RPMI8226 (cell line): ENCODE measurements at places on chromosomes 7 and 10.

DNA sequence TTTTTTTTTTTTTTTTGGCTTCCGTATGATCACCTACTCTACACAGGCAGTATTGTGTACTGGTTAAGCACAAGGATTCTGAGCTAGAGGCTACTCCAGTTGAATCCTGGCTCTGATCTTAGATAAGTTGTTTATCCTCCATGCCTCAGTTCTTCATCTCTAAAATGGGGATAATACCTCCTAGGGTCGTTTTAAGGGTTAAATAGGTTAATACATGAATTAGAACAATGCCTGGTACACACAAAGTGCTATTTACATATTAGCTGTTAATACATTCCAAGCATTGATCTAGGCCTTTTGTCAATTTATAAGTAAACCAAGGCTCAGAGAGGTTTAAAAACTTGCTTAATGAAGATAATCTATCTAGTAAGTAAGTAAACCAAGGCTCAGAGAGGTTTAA lies 59.0 kb downstream of the ST7 start:
- DNase-seq: no peak

DNA sequence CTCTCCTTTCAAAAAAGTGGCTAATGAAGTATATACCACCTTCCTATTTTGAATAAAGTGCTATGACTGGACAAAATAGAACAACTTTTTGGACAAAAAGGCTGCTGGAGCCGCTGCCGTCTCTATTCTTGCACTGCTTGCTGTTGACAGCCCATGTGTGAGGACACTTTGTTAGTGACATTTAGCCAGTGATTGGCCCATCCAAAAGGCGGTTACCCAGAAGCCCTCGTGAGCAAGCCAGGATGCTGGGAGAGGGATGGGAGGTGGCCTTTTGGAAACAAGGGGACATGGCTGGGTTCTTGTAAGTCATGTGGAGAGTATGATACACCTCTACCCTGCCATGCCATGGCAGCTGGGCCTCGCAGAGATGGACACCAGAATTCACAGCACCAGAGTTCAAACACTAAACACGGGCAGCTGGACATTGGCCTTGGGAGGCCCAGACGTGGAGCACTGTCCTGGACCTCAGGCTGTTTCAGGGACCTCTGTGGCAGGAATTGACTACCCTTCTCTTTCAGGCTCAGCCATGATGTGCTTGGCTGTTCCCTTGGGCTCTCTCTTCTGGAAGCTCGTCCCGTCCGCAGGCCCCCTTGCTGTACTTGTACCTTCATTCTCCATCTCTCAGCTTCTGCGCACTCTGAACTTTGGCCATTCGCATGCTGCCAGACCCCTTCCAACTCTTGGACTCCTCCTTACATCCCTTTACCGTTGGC lies 118.3 kb downstream of the TCF7L2 start:
- no peak for DNase-seq

GRCh38 chr10:98262571-98262970 lies 5.4 kb downstream of the LOXL4 start:
- DNase-seq: peak; percentile 42

GRCh38 chr7:120941064-120941463 lies 9.5 kb upstream of the ING3 start:
- peak; percentile 16 for DNase-seq

GRCh38 chr10:79353726-79354125 lies 6.5 kb downstream of the PPIF start:
- DNase-seq: no peak

- no peak for DNase-seq
These were observed 2.2 kb downstream of the TRRAP start for GRCh38 chr7:98880485-98880884.

DNA sequence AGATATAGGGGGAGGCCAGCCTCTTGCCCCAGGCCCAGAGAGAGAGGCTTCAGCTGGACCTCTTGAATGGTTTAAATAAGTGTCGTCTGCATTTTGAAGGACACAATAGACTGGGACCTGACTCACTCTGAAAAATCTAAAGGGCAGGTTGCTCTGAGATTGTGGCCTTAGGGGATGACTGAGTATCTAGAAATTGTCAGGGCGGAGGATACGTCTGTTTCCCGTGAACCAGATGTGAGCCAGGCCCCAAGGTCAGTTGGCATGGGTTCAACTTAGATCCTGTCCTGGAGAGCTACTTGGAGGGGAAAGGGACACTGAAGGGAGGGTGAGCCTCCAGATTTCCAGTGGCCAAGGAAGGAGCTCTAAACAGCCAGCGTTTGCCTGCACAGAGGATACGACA lies 110.2 kb downstream of the CHN2 start:
- DNase-seq: no peak

DNA sequence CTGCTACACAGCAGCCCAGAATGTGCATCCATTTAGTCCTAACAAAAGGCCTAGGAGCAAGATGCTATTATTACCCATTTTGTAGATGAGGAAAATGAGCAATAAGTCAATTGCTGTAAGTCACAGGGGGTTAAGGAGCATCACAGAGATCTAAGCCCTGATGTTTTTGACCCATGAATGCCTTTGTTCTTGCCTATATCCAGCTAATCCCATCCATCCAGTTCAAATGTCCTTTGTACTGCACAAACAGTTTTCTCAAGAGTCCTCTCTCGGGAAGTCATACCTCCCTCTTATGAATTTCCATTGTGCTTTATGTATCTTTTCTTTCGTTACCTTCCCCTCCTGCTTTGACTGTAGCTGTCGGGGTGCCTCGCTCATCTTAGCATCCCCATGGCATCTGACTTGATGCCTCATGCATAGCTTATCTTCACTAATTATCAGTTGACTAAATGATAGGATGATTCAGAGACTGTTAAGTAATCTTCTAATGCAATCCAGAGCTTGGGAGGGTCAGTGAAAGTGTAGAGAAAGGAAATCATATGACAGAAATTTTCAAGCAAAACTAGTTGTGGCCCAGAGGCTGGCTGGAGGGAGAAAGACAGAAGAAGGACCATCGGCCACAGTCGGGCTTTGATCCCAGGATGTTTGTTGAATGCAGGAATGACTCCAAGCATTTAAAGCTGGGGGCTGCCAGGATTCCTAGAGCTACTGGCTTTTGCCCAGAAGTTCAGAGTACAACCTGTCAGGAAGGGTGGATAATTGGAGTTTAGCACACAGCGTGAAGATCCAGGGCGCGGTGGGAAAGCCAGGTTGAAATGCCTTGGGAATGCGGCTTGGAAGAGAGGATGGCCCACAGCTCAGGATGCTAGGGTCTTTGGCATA lies 23.5 kb downstream of the BLVRA start:
- DNase-seq: no peak

DNA sequence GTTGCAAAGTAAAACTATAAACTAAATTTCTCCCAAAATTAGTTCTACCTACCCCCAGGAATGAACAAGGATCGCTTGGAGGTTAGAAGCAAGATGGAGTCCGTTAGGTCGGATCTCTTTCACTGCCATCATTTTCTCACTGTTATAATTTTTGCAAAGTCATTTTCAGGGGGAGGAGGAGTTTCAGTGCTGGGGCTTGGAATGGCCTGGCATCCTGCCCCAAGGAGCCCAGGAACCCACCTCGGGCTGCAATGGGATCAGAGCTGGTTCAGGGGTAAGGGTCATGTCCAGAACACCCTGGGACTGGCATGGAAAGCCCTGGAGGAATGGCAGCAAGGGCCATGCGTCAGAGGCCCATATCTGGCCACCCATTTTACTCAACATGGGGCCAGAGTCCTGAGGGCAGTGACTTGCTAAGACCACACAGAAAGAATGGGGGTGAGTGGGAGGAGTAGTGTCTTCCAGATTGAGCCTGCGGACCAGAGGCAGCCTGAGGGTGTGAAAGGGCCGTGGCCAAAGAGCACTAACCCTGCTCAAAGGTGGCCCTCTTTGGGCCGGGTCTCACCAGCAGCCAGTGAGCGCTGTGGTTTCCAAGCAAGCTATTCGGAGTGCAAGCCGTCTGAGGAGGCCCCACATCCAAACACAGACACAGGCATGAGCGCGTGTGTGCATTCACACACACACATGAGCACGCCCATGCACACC lies 31.8 kb downstream of the GPRIN2 start:
- DNase-seq: no peak

- no peak for DNase-seq
These were observed 115.9 kb downstream of the ADCY1 start for GRCh38 chr7:45689797-45690761.

DNA sequence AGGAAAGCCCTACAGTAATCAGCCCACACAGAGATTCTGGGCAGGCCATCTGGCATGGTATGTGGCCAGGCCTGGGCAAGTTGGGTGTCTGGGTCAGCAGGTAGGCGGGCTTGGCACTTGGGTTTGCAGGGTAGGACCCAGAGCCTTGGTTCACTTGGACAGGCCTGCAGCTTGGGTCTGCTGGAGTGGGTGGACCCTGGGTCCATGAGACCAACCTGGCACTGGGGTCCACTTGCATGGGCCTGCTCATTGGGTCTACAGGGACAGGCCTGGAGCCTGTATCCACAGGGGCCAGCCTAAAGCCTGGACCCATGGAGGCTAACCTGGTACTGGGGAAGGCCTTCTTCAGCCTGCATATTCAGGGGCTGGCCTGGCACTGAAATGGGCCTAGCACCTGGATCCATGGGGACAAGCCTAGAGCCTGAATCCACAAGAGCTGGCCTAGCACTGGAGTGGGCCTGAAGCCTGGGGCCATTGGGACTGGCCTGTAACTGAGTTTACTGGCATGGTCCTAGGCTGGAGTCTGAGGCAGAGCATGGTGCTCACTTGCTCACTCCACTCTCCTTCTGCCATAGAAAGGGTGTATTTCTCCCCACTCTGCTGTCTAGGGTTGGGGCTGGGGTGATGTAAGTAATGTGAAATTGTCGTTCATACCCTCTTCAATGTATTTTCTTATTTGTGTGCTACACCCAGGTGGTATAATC lies 315.0 kb downstream of the AHR start:
- DNase-seq: no peak

DNA sequence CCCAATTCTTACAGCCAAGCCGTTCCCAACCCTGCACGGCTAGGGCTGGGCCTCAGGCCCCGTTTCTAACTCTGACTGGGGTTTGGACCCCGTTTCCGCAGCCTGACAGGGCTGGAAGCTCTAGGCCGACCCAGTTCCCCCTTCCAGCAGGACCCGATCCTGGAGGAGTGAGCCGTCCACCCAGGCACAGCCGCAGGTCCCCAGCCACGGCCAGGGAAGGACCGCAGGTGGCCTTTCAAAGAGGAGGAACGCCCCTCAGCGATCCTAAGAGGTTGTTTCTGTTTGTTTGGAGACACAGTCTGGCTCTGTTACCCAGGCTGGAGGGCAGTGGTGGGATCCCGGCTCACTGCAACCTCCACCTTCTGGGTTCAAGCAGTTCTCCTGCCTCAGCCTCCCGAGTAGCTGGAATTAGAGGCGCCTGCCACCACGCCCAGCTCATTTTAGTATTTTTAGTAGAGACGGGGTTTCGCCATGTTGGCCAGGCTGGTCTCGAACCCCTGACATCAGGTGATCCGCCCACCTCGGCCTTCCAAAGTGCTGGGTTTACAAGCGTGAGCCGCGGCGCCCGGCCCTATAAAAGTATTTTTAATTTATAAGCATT lies 778 bp upstream of the GET4 start:
- no peak for DNase-seq

DNA sequence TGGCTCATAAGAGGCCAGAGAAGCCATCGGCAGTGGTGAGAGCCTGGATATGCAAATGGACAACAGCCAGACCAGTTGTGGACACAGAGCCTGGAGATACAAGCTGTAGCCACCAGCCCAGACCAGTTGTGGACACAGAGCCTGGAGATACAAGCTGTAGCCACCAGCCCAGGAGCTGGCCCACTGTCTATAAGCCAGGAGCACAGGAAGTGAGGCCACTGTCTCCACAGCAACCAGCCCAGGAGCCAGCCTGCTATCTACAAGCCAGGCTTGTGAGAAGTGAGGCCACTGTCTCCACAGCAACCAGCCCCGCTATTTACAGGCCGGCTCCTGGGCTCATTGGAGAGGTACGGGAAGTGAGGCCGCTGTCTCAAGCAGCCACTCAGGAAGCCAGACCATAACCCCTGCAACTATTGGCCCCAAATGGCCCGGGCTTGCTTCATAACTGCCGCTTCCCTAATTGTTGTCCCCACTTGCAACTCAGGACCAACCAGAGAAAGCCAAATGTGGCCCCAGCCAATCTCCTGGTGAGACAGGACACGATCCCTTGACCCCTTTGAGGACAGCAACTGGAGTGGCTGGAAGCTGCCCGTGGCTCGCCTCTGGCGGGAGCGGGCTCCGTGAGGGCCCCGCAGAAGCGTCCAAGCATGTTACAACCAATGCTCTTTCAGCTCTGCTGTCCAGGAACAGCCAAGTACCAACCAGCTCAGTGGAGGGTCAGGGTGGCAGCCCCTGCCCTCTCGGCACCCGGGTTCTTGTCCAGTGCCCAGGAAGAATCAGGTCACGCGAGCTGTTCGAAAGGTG lies 44.1 kb upstream of the CNPY1 start:
- DNase-seq: peak; percentile 61

DNA sequence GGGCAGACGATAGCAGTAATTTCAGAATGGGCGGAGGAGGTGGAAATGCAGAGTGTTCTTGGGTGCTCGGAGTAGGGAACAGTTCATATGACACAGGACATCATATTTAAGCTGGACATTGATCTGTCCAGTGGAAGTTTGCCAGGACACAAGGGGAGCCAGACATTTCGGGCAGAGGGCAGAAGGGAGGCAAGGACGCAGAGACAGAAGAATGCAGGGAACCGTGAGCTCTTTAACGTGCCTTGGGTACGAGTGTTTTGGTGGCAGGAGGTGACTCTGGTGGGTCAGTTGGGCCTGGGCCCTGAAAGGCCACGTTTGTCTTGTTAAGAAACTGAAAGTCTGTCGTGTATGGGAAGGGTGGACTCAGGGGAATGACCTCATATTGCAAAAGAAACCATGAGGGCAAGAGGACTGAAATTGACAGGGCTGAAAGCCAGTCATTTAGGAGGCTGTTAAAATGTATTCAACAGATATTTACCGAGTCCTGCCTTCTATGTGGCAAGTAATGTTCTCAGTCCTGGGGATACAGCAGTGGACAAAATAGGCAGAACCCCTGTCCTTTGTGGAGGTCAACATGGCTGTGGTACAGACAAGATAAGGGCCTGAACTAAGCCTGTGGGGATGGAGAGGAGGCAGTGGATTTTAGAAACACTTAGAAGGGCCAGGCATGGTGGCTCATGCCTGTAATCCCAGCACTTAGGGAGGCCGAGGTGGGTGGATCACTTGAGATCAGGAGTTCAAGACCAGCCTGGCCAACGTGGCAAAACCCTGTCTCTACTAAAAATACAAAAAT lies 2.2 kb downstream of the OPTN start:
- no peak for DNase-seq

DNA sequence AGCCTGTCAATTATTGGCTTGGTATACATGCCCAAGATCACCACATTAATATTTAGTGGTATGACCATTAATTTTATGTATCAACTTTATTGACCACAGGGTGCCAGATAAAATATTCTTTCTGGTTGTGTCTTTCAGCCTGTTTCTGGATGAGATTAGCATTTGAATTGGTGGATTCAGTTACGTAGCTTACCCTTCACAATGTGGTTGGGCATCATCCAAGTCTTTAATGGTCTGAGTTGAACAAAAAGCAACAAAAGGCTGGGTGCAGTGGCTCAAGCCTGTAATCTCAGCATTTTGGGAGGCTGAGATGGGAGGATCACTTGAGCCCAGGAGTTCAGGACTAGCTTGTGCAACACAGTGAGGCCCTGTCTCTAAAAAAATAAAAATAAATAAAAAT lies 702.2 kb upstream of the LRRTM3 start:
- no peak for DNase-seq
